ENCODE measurements at places on chromosomes 12 and 14. TPM values are rescaled to one million over a fixed set of nuclear protein-coding genes. Genes with fewer than 3 reads are reported as not detected.

CLEC9A gene
- total RNA-seq: not detected

SLC25A21 gene
- total RNA-seq: 1.0 TPM

SYNDIG1L gene
- total RNA-seq: not detected

AQP5 gene
- not detected for total RNA-seq

KCNA5 gene
- not detected for total RNA-seq

BCL7A gene
- total RNA-seq: 10.7 TPM

KRT86 gene
- total RNA-seq: 42.4 TPM

SLC2A3 gene
- 3.2 TPM for total RNA-seq

PSMA3 gene
- 199 TPM for total RNA-seq

DIO3 gene
- not detected for total RNA-seq

SMOC1 gene
- total RNA-seq: 16.4 TPM

HOXC12 gene
- not detected for total RNA-seq

SDSL gene
- total RNA-seq: 24.3 TPM

TUNAR gene
- total RNA-seq: not detected

LMNTD1 gene
- not detected for total RNA-seq

USP44 gene
- total RNA-seq: 0.07 TPM

TTC5 gene
- 20.1 TPM for total RNA-seq

TMBIM4 gene
- total RNA-seq: 58.8 TPM

RPL41 gene
- total RNA-seq: 5,626 TPM

MYO1H gene
- total RNA-seq: not detected

LRTM2 gene
- total RNA-seq: 0.05 TPM

ADAM21 gene
- 0.05 TPM for total RNA-seq

RTL1 gene
- total RNA-seq: 0.19 TPM

BEGAIN gene
- total RNA-seq: 7.1 TPM

CLEC4A gene
- not detected for total RNA-seq

LRRC74A gene
- not detected for total RNA-seq

DPY19L2 gene
- total RNA-seq: 1.5 TPM

KLHL33 gene
- not detected for total RNA-seq

ADCY6 gene
- total RNA-seq: 15.8 TPM

CTSG gene
- not detected for total RNA-seq

PIANP gene
- total RNA-seq: 0.97 TPM

CLEC4E gene
- 0.59 TPM for total RNA-seq
